ENCODE measurements at places on chromosomes 16 and 17. TPM values are rescaled to one million over a fixed set of nuclear protein-coding genes. Genes with fewer than 3 reads are reported as not detected.

Gene PGAP3
- 8.3 TPM for total RNA-seq

Gene GNG13
- not detected for total RNA-seq

Gene SGCA
- 8.4 TPM for total RNA-seq

Gene ITGAX
- not detected for total RNA-seq

Gene FADS6
- not detected for total RNA-seq

Gene KRTAP4-5
- total RNA-seq: not detected

Gene TNFRSF17
- total RNA-seq: 0.12 TPM

Gene ACSM5
- not detected for total RNA-seq
